Fibroblast of skin of back (primary cell): ENCODE measurements at places on chromosomes 3 and 15.
A peak's percentile ranks its signal among the peaks of the same experiment; 100 is the strongest.

GRCh38 chr3:138367326-138367850 is 19.0 kb downstream of the MRAS start:
- no peak for DNase-seq

DNA sequence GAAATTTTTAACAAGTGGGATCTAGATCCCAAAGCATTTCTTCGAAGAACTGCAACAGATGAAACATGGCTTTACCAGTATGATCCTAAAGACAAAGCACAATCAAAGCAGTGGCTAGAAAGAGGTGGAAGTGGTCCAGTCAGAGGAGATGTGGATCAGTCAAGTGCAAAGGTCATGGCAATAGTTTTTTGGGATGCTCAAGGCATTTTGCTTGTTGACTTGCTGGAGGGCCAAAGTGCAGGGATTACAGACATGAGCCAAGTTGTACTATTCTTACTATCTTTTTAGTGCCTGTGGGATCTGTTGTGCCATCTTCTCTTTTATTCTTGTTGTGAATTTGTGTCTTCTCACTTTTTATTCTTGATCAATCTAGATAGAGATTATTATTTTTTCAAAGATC is 82.0 kb downstream of the REC114 start:
- DNase-seq: no peak

DNA sequence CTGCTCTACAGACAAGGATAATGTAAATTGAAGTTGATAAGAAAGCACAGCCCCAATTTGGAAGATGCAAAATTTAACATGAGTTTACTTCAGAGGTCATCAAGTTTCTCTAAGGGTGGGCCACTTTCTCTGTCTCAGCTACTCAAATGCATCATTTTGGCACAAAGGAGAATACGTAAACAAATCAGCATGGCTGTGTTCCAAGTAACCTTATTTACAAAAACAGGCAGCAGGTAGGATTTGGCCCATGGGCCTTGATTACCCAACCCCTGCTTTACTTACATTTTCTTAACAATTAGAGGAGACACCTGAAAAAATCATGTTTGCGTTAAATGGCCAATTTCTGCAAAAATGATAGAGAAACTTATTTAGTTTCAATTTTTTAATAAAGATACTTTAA is 181.7 kb downstream of the GBE1 start:
- DNase-seq: no peak

DNA sequence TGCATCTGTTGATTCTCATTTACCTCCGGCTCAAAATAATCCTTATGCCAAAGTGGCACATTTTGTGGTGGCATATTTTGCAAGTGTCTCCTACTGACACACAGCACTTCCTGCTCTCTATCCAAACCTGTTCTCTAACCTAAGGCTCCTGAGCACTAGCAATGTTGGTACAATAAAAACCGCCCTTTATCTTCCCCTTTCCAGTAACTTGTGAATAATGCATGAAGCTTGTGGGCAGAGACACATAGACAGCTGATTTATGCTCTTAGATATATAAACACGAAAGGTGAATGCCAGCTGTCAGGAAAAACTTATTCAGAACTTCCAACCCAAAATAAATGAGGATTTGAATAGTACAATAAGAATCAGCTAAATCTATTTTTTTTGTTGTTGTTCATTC is 34.6 kb upstream of the ARPIN start:
- DNase-seq: no peak

DNA sequence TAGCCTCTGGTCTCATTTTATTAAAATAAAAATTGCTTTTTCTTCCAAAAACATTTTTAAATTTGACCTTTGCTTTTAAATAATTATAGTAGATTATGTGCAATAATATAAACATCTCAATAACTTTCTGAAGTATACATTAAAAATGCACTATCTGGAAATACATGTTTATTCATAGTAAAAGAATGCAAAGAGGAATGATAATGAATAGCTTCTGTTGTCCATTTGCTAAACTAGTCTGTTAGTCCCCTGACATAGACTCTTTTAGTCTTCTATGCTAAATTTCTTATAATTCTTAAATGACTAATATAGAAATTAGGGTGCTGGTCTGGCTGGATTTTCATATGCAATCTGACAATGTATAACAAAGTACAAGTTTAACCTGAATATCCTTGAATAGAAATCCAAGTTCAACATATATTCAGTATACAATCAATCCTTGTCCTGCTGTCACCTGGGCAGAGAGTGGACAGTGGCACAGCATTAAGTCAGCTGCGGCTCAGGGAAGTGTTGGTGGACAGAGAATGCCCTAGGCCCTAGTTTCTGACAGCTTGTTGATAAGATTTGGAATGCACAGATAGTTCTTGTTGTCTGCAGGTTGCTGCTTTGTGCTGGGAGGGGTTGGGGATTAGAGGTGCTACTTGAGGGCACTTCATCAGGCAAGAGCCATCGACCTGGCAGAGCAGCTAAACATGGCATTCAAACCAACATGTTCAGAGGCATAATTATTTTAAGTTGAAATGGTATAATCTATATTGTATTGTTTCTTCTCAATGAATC is 161.7 kb downstream of the MBNL1 start:
- peak; percentile 62 for DNase-seq

DNA sequence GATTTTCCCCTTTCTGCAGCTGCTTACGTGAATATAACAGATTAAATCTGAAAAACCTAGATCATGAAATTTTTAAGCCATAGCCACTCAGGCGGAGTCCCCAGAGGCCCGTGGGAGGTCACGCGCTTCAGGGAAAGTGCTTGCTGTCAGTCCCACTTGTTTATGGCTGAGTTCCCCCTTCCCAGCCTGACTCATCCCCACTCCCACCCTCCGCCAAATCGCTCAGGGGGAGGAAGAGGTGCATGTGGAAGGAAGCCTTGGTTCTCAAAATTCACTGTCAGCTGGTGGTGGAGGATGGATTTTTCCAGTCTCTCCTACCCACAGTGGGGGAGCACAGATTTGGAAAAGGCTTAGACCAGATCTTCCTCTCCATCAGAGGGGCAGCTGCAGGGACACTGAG is 67.4 kb downstream of the CORO2B start:
- DNase-seq: no peak

DNA sequence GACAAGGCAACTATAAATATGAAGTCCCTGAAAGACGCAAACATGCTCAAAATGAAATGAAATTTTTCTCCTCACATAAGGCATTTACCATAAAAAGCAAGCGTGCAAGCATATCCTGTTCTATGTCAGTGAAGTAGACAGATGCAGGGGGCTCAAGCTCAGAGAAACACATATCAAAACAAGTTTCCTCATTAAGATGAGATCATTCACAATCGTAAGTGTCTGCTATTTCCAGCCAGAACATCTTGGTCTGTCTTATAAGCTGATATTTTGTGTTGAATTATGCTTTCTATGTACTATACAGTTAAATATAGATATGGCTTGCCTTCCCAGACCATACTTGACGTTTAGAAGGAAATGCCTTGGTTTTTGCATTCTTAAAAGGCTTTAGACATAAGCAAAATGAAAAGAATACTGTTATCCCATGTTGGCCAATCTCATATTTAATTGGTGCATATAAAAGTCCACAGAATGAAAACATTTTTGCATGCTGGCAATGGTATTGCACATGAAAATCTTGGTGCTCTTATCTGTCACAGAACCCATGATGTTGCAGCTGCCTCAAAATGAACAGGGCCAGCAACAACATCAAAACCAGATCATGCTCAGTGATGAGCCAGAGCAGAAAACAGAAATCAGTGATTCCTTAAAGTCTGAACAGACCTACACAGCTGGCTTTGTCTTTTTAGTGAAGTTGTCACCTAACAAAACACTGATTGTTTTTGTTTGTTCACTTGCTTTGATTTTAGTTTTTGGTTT is 65.4 kb downstream of the SIDT1 start:
- DNase-seq: no peak

- peak; percentile 6 for DNase-seq
Observed at GRCh38 chr3:143567823-143568222, 280.4 kb downstream of the SLC9A9 start.

DNA sequence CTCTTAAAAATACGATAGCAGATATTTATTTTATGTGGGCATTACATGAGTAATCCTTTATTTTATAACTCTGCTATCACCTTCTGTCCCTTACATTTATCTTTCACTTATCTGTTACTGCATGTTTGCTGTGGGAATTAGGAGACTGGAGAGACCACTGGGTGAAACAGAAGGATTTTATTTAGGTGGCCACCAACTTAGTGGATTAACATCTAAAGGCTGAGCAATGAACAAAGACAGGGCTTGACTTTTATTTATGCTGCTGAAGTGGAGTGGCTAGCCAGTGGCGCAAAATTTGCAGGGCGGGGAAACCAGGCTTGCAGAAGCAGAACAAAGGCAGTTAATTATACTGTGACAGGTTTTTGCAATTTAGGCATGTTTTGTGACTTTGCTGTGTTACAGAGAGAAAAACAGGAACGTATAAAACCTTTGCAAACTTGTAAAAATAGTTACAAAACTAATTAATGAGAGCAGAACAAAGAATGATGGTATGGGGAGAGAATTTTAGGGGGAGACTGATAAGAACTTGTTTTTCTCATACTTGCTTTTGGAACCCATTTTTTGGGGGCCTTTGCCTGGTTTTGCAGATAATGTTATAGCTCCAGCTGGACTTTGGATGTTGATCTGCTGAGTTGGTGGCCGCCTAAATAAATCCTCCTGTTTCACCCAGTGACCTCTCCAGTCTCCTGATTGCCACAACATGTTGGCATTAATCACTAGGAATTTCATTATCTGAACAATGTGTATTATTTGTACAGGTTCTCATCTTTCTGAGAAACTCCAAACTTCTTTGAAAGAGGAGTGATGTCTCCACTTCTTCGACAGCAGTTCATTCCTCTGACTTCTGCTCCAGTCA is 18.0 kb downstream of the KLHL24 start:
- DNase-seq: no peak

GRCh38 chr3:25572919-25573385 is 91.8 kb downstream of the TOP2B start:
- DNase-seq: peak; percentile 89

DNA sequence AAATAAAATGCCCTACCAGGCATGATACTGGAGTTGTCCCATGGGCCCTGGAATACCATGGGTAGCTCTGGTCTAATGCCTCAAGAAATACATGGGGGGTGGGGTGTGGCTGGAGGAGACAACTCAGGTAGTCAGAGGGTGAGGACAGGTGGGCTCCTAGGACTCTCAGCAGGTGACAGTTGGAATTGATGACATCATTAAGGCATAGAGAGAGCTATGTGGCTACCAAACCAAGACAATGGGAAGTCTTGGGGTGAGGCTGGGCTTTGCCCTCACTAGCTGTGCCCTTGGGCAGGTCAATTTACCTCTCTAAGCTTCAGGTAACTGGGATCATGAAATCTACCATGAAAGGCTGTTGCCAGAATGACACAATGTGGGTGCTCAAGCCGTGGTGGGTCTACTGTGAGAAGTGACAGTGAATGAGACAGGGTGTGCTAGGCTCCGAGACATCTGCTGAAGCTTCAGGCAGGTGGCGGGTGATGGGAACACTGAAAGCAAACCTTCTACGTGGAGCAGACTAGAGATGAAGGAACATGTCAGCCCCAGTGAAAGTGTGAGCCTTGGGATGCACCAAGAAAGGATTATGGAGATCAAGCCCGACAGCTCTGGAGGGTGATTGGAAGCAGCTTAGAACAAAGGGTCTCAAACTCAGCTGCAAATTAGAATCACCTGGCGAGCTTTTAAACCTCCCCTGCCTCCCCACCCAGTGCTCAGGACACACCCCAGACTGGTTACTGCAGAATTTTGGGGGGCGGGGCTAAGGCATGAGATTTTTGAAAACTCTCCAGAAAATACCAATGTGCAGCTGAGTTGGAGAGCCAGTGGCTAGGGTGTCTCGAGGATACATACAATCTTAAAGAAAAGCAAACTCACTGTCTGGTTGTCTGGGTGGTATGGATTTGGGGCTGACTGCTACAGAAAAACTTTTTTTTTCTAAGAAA is 21.5 kb downstream of the SLC6A20 start:
- no peak for DNase-seq

- DNase-seq: no peak
Observed at GRCh38 chr3:109943181-109943580, 605.8 kb upstream of the DPPA4 start.

DNA sequence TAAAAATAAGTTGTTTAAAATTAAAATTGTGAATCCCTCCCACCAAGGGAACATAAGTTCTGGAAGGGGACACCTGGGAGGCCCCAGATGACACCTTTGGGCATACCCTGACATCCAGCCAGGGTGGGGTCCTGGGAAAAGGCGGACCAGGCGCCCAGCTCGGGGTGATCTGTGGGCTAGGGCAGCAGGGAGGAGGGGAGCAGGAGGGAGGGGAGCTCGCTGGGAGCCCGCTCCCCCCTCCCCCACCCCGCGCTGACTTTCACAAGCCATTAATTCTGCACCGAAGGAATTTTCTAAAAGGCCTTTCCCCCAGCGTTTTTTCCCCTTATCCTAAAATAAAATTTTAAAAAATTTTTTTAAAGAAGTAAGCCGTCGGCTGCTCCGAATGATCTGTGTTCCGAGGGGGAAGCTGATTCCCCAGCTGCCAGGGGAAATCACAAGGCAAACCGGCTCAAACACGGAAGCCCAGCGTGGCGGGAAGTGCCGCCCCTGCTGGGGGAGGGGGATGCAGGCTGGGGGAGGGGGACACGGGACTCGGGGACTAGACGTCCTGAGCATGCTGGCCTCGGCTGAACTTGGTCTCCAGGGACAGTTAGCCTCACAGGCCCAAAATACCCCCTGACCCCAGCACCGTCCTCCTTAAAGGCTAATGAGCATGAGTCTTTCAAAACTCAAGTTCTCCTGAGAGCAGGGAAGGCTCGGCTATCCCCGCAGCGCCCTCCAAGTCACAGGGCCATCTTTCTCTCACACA is 13.9 kb downstream of the PLXND1 start:
- no peak for DNase-seq

- no peak for DNase-seq
Observed at GRCh38 chr3:53836084-53836872, 9.9 kb downstream of the CHDH start.

GRCh38 chr3:129585949-129586657 is 20.4 kb downstream of the PLXND1 start:
- no peak for DNase-seq

GRCh38 chr3:150346266-150346665 is 61.8 kb upstream of the TSC22D2 start:
- no peak for DNase-seq

GRCh38 chr3:183202004-183202722 is 39.6 kb upstream of the LAMP3 start:
- DNase-seq: no peak

DNA sequence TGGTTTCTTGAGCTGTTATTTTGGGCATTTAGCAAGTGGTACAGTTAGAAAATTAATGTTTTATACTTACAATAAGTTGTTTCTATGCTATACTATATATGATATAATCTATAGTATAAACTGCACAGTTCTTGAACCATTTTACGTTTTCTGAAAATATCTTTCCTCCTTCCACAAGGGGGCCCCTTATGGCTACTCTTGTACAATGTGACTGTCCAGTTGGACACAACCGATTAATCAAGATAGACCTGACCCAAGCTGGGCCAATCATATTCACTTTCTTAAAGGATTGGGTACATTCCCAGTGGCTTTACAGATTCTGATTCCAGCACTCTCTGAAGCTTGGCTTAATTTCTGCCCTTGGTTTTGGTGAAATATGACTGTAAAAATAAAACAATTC is 953.4 kb downstream of the AGBL1 start:
- peak; percentile 6 for DNase-seq
